ENCODE measurements at places on chromosomes 16 and 17. TPM values are rescaled to one million over a fixed set of nuclear protein-coding genes. Genes with fewer than 3 reads are reported as not detected.

GRCh38 chr17:45282683-45283644 is 21.1 kb upstream of the SPATA32 start:
- DNase-seq = no peak

DNA sequence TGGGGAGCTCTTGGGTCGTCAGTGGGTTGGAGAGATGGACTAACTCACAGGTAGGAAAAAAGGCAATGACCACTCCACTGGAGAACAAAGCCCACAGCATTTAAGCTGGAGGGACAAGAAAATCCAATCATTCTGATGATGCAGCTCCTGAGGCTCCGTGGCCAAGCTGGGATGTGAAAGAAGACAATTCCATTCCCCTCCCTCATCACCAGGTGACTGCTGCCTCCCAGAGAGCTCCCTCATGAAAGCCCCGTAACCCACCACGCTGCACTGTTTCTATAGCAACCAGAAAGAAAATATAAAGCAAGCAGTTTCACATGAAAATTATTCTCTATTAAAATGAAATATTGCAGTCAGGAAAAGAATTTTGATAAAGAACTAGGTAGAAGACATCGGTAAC is 15.2 kb downstream of the ANKRD11 start:
- no peak for DNase-seq

GRCh38 chr16:6678586-6678985 is 654.1 kb upstream of the RBFOX1 start:
- DNase-seq = no peak

DNA sequence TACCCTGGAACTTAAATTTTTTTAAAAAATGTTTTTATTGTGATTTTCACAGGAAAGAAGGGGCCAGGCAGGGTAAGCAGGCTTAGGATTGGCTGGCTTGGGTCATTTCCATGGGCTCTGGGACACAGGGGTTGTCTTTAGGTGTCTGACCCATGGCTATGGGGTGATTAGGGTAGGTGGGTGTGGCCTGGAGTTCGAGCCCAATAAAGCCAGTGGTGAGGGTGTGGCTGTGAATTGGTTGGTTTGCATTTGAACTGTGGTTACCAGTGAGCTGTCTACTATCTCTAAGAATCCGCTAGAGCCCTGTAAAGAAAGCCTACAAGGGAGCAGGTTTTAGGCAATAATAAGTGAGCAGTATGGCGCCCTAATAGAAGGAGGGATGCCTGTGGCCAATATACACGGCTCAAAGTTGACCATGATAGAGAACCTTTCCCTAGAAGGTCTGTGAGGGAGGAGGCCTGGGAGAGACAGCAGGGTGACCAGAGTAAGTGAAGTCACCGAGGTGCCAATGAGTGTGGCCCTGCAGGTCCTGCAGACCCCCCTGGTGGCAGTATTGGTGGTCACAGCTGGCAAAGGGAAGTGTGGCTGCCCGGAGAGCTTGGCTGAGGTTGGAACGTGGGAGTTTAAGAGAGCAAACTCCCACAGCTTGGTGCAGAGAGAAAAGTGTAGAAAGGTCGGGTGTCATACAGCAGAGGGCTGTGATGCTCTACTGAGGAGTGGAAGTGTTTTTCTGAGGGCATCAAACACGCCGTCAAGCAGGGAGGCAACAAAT is 454.0 kb downstream of the WWOX start:
- no peak for DNase-seq

DNA sequence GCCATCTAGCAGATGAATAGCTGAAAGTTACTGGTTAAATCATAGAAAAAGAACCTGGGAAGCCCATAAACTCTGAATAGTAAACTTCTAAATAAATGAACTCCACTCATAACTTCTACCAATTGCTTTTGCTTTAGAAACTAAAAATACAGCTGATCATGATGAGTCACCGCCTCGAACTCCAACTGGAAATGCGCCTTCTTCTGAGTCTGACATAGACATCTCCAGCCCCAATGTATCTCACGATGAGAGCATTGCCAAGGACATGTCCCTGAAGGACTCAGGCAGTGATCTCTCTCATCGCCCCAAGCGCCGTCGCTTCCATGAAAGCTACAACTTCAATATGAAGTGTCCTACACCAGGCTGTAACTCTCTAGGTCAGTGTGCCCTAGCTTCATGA is 9.7 kb downstream of the KAT7 start:
- no peak for DNase-seq

- no peak for DNase-seq
Measured at GRCh38 chr16:73725156-73725555, 571.5 kb upstream of the PSMD7 start.

GRCh38 chr16:82700541-82701235 is 73.9 kb downstream of the CDH13 start:
- DNase-seq = no peak

DNA sequence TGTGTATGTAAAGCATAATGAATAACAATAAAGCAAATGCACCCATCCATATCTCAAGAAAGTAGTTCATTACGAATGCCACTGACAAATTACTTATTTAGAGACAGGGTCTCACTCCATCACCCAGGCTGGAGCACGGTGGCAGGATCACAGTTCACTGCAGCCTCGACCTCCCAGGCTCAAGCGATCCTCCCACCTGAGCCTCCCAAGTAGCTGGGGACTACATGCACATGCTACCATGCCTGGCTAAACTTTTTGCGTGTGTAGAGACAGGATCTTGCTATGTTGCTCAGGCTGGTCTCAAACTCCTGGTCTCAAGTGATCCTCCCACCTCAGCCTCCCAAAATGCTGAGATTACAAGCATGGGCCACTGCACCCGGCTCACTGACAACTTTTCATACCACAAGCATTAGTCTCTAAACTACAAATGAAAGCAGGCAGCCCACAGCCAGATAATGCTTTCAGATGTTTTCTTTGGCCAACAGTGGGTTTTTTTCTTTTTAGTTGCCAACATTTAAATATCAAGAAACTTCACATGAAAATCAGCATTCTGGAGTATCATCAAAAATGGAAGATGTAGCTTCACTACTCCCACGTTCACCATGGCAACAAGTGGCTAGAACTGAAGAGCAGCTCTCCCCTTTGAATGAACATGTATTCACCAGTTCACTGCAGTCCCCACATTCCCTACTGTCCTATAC is 7.7 kb downstream of the ARHGAP17 start:
- no peak for DNase-seq

DNA sequence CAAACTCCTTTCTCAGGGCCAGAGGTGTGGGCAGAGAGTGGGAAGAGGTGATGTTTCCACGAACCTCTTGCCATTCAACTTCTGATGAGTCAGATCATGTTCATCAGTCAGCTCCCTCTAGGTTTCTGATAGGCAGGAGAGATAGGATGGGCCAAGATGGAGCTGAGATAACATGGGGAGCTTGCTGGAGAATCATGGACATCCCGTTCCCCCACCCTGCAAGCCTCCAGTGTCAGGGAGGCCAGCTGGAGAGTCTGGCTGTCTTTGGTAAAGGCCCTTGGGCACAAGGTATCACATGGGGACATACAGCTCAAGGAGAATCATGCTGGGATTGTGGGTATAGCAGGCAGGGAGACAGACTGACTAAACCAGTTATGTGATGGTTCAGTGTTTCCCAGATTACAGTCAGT is 136.0 kb upstream of the IRX3 start:
- DNase-seq = no peak

DNA sequence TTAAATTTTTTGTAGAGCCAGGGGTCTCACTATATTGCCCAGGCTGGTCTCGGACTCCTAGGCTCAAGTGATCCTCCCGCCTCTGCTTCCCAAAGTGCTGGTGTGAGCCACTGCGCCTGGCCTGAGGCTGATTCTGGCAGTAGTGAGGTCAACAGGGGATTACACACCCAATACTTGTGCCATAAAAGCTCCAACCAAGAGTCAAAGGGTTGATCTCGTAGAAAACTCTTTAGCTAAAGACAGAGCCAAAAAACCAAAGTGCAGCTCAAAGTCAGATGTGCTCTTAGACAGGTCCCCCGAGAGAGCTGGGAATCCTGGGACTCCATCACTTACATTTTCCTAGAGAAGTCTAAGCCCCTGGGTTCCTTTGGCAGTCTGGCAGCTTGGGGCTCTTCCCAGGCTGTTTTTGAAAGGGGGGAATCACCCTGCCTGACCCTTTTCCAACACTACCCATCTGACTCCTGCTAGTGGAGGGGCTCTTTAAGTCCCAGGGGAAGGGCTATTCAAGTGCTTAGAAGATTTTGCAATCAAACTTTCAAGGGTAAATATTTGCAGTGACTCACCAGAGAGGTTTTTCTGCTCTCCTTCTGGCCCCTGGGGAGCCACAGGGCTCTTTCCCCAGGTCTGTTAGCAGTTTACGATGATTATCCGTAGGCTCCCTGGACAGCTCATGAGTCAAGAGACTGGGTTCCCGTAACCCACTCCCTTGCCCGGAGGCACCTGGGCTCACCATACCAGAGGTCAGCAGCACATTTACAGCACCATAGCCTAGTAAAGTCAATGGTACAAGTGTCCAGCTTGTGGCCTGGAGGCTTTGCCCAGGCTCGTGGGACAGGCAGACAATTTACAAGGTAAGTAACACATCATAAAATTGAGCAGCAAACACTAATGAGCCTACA is 408.7 kb downstream of the SLC39A11 start:
- no peak for DNase-seq

DNA sequence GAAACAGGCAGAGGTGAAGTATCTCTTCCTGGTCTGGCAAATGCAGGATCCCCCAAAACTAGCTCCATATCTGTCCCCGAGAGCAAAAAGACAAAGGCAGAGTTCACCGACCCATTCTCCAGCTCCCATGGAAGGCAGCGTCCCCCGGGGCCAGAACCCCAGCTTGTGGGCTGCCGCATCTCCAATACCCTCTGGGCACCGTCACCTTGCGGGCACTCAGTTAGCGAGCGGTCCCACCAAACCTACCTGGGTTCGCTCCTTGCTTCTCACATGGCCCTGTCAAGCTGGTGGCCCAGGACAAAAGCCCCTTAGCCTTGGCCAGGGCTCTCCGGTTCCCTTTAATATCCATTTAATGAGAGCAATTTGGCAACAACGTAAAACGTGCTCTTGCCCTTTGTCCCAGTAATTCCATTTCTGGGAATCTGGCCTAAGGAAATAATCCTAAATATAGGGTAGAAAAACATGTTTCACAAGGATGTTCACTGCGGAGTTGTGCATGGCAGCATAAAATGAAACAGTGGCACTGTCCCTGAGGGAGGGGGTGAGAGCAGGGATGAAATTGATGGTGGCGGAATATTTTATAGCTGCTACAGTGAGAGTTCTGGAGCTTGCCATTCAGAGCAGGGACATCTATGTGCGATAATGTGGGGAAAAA is 157.1 kb downstream of the CMIP start:
- DNase-seq = no peak

GRCh38 chr16:88817785-88818574 is 6.3 kb upstream of the APRT start:
- DNase-seq = no peak

GRCh38 chr17:5581655-5582054 is 2.7 kb downstream of the NLRP1 start:
- DNase-seq = no peak

DNA sequence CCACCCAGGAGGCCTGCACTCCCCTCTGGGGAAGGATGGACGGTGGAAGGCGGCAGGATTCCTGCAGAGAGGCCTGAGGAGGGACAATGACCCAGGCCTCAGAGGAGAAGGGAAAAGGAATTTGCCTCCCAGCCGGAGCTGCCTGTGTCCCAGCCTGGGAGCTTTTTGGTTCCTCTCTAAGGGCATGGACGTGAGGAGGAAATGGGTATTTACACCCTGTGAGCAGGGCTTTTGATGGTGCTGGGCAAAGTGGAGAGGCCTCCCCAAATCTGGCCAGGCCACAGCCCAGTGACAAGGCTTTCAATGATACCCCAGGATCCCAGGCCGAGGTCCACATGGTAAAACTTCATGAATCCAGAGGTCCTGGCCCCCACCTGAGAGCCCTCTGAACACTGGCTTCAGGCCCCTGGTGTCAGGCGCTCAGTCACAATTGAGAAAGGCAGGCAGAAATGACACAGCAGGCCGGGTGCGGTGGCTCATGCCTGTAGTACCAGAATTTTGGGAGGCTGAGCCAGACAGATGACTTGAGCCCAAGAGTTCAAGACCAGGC is 56.0 kb upstream of the DOC2B start:
- DNase-seq = no peak

MVP gene
- total RNA-seq = 118 TPM

LAT gene
- 3.0 TPM for total RNA-seq

PRSS21 gene
- total RNA-seq = 27.2 TPM

KRTAP3-1 gene
- total RNA-seq = not detected

PLEKHH3 gene
- total RNA-seq = 0.27 TPM

ARSG gene
- 1.1 TPM for total RNA-seq

All from hematopoietic multipotent progenitor cell (in vitro differentiated cells).